Right lobe of liver (tissue), 6 donors: ENCODE measurements at places on chromosomes 4 and X. TPM values are rescaled to one million over a fixed set of nuclear protein-coding genes. Genes with fewer than 3 reads are reported as not detected.

Gene CENPI
- total RNA-seq = 1.3 TPM

GRCh38 chrX:153714256-153714655, 9.9 kb downstream of the BCAP31 start:
- no peak overlapping the region for H3K4me3 ChIP-seq
- H3K4me1 ChIP-seq = no peaks in the 10 kb centered on the region
- no peaks in the 10 kb centered on the region for H3K27me3 ChIP-seq
- peaks cover 13% of the 10 kb centered on the region for H3K36me3 ChIP-seq
- DNase-seq = no peak

- no peaks in the 10 kb centered on the region for H3K36me3 ChIP-seq
- no peaks in the 10 kb centered on the region for H3K4me1 ChIP-seq
- no peak overlapping the region for H3K4me3 ChIP-seq
- DNase-seq = no peak
Measured at GRCh38 chr4:104302731-104303130, 192.0 kb downstream of the CXXC4 start.

DNA sequence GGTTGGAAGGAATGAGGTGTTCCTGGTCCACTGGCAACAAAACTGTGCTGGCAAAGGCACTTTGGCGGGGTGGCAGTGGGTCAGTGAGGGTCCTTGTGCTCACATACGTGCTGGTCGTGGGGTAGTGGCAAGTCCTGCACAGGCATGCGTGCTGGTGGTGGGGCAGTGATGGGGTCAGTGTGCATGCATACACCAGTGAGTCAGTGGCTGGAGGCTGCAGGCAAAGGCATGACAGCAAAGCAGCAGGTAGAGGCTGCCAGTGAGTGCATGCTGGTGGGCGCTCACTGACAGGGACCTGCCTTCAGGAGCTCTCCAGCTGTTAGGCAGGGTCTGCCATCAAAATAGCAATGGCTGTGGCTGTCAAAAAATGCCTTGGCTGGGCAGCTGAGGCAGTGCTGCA, 42.1 kb downstream of the TMPRSS11E start:
- no peaks in the 10 kb centered on the region for H3K36me3 ChIP-seq
- no peak overlapping the region for H3K4me3 ChIP-seq

Gene FAM241A
- 0.99 TPM for total RNA-seq

- no peak overlapping the region for H3K27ac ChIP-seq
- no peaks in the 10 kb centered on the region for H3K27me3 ChIP-seq
- no peak for DNase-seq
Measured at GRCh38 chr4:7876201-7876875, 63.3 kb downstream of the AFAP1 start.

GRCh38 chrX:154321152-154321551, 25.6 kb downstream of the TKTL1 start:
- H3K4me3 ChIP-seq = no peak overlapping the region
- no peaks in the 10 kb centered on the region for H3K27me3 ChIP-seq
- no peak for DNase-seq

DNA sequence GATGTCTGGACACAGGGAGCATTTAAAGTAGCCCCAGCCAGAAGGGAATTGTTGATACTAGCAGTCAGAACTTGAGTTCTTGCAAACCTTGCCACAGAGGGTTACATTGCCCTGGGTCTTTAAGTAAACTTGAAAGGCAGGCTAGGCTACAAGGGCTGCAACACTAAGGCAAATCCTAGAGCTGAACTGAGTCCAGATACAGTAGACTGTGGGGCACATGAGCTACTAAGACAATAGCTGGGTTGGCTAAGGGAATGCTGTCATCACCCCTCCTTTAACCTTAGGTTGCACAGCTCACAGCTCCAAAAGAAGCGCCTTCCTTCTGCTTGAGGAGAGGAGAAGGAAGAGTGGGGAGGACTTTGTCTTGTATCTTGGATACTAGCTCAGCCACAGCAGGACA, 35.6 kb downstream of the SH3BGRL start:
- DNase-seq = no peak
- no peak overlapping the region for H3K27ac ChIP-seq
- H3K27me3 ChIP-seq = no peaks in the 10 kb centered on the region
- H3K36me3 ChIP-seq = no peaks in the 10 kb centered on the region

Gene DMP1
- not detected for total RNA-seq

- H3K4me1 ChIP-seq = no peaks in the 10 kb centered on the region
- no peaks in the 10 kb centered on the region for H3K36me3 ChIP-seq
- no peak overlapping the region for H3K27ac ChIP-seq
- no peak overlapping the region for H3K4me3 ChIP-seq
- no peaks in the 10 kb centered on the region for H3K27me3 ChIP-seq
- DNase-seq = no peak
Measured at GRCh38 chrX:9704876-9705465, 60.7 kb downstream of the GPR143 start.

DNA sequence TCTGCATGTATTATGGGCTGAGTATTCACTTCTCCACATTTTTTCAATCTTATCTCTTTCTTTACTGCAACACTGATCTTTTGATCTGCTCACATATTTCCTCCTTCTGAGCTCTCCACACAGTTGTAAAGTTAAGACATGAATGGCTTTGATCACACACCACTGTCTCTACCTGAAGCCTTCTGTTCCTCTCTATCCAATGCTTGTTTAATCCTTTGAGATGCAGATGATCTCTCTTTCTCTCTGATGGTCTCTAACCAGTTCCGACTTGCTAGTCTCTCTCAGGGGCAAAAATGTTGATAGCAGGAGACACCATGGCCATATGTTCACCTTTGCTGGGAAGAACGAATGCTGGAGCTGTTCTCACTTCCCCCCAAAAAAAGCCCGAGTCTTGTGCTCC, 162.4 kb downstream of the UNC5C start:
- H3K4me1 ChIP-seq = no peaks in the 10 kb centered on the region
- H3K4me3 ChIP-seq = no peak overlapping the region
- H3K27ac ChIP-seq = no peak overlapping the region
- H3K27me3 ChIP-seq = no peaks in the 10 kb centered on the region
- DNase-seq = no peak
- H3K36me3 ChIP-seq = no peaks in the 10 kb centered on the region

- no peak overlapping the region for H3K27ac ChIP-seq
- H3K4me1 ChIP-seq = no peaks in the 10 kb centered on the region
- no peaks in the 10 kb centered on the region for H3K27me3 ChIP-seq
- no peak for DNase-seq
- no peaks in the 10 kb centered on the region for H3K36me3 ChIP-seq
- H3K4me3 ChIP-seq = no peak overlapping the region
Measured at GRCh38 chr4:70749313-70749712, 27.5 kb downstream of the RUFY3 start.

DNA sequence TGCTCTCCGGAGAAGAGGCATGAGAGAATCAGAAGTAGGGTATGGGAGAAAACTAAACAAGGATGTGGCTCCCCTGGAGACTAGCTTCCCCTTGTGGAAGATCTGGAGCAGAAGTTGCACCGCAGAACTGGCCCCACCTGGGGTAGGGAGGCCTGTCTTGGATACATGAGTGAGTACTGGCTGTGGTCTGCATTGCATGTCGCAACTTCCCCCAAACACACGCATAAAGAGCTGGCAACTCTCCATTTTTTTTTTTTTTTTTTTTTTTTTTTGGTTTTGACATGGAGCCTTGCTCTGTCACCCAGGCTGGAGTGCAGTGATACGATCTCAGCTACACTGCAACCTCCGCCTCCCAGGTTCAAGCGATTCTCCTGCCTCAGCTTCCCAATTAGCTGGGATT, 119.9 kb downstream of the EGF start:
- no peaks in the 10 kb centered on the region for H3K4me1 ChIP-seq
- H3K4me3 ChIP-seq = no peak overlapping the region
- DNase-seq = no peak
- H3K36me3 ChIP-seq = no peaks in the 10 kb centered on the region

DNA sequence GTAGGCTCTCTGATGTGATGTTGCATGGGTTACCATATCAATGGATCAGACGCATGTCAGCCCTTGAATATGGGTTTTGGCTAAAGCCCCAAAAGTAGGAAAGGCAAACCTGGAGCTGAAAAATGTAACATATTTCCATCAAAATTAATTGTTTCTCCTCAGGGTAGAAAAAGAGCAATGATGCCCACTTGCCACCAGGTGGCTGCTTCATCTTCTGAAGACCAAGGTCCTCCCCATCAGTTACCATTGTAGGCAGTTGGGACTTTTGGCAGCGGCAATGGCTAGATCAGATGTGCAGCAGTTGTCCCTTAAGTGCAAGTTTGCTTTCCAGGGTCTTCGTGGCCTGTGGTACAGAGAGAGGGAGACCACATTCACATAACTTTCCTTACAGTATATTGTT, 118.2 kb downstream of the NAF1 start:
- no peaks in the 10 kb centered on the region for H3K4me1 ChIP-seq
- H3K4me3 ChIP-seq = no peak overlapping the region
- H3K27ac ChIP-seq = no peak overlapping the region
- no peak for DNase-seq
- H3K27me3 ChIP-seq = no peaks in the 10 kb centered on the region

Gene CFAP99
- not detected for total RNA-seq

Gene TCEAL6
- not detected for total RNA-seq

Gene FAM9B
- total RNA-seq = 0.34 TPM

Gene HPGDS
- 0.54 TPM for total RNA-seq

DNA sequence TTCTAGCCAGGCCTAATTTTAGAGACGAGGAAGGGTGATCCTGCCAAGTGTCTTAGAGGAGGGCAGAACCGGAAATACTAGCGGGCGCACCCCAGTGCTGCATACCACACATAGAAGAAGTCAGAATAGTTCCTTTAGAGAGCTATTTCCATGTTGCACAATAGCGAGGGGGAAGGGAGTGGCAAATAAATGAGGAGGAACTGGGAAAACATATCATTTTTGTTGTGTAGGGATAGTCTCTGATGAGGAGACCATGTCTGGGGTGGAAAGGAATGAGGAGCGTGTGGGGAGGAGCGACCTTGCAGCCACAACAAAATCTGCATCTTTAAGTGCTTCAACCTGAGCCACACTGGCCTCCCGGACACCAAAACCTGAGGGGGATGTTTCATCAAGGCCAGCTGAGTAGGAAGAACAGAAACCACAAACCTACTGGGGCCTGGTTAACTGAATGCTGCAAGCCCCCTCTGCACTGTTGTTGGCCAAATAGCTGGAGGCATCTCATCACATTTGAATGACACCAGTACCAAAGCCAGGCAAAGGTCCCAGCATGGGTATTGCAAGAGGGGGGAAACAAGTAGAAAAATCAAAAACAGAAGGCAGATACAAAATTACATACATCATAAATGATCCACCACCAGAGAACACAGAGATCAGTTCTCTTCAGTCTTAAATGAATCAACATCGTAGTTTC, 26.7 kb upstream of the C1QTNF7 start:
- H3K4me1 ChIP-seq = no peaks in the 10 kb centered on the region
- DNase-seq = peak; percentile 26
- H3K27me3 ChIP-seq = no peaks in the 10 kb centered on the region
- no peaks in the 10 kb centered on the region for H3K36me3 ChIP-seq

DNA sequence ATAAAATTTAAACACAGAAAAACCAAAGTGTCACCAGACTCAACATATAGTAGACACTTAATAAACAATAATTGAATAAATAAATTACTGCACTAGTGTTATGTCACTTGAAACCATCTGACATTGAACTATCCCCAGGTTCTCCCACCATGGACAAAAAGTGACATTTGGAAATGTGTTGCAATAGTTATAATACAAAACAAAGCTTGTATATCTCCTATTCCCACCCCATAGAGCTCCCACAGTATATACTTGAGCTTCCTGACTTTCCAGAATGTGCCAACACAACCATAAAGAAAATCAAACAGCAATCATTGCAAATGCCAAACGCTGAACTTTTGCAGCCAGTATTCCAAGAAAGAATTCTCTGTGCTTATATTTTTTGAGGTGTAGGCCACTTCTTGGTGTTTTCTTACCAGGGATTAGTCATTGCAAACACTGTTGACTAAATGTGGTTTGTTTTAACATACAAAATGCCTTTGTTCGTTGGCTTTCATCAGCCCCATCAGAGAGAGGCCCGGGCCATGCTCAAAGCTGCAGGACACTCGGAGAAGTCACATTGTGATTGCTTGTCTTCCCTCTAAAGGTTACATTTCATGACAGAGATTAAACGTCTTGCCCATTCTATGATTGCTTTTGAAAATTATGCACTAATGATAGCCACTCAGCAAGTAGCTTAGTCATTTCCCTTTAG, 33.8 kb downstream of the PPARGC1A start:
- H3K4me3 ChIP-seq = no peak overlapping the region
- H3K27me3 ChIP-seq = no peaks in the 10 kb centered on the region
- H3K27ac ChIP-seq = peak overlapping the region; percentile 10
- H3K36me3 ChIP-seq = no peaks in the 10 kb centered on the region
- no peaks in the 10 kb centered on the region for H3K4me1 ChIP-seq

Gene PAGE4
- not detected for total RNA-seq

- no peaks in the 10 kb centered on the region for H3K4me1 ChIP-seq
- no peaks in the 10 kb centered on the region for H3K36me3 ChIP-seq
- no peaks in the 10 kb centered on the region for H3K27me3 ChIP-seq
Measured at GRCh38 chr4:48262484-48262883, 7.2 kb downstream of the TEC start.

DNA sequence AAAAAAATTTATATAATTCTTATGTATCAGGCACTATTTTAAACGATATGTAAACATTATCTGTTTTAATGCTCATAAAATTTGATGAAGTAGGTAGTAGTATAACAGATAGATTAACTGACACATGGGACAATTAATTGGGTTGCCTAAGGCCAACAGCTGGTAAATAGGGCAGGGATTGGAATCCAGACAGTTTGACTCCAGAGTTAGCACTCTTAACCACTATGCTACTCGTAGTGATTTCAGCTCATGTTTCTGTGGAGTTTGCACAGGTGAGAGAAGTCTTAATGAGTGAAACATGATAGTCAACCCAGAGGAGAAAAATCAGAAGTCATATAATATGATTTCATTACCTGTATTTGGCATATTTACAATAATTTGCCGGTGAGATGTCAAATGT, 126.0 kb upstream of the WDFY3 start:
- no peak overlapping the region for H3K27ac ChIP-seq
- DNase-seq = no peak
- no peaks in the 10 kb centered on the region for H3K4me1 ChIP-seq

- H3K36me3 ChIP-seq = no peaks in the 10 kb centered on the region
- no peak overlapping the region for H3K27ac ChIP-seq
- no peaks in the 10 kb centered on the region for H3K4me1 ChIP-seq
Measured at GRCh38 chrX:105765691-105766090, 56.6 kb upstream of the NRK start.
